ENCODE measurements at places on chromosomes 13 and 19.

- DNase-seq = no peak
Observed at GRCh38 chr19:35266520-35267352, 2.0 kb upstream of the USF2 start.

GRCh38 chr19:18419699-18420460 lies 682 bp downstream of the SSBP4 start:
- no peak for DNase-seq

- no peak for DNase-seq
Observed at GRCh38 chr13:28346154-28346553, 148.8 kb downstream of the FLT1 start.

DNA sequence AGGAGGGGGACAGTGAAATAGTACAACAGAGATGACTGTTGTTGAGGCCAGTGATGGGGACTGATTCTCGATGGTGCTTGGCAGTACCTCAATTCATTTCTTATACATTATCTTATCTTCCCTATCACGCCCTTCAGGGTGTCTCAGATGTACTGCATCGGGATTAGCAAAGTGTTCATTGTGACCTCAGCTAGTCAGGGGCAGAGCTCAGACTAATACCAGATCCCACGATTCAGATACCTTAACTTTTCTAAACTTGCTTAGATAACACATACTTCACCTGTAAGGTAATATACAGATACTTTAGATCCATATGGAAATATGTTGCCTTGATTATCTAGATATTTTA lies 720.6 kb downstream of the EFNB2 start:
- no peak for DNase-seq

GRCh38 chr19:10920288-10920655 lies 8.2 kb downstream of the YIPF2 start:
- DNase-seq = no peak

DNA sequence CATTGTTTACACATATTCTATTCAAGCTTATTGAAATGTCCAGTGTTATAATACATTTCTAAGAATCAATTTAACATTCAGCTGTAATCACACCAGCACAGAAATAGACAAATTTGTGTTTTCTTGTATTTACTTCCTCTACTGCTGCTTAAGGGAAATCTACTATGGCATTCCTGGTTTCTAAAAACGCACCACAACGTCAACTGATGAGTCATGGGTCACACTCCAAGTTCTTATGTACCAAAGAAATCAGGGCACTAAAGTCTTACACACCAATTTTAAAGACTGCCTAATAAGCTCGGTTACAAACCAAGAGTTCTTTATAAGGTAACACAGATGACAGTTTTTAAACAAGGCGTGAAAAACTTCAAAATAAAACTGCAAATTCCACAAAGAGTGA lies 13.2 kb downstream of the LNX2 start:
- no peak for DNase-seq

- no peak for DNase-seq
Observed at GRCh38 chr13:55653497-55653896, 1487.2 kb upstream of the PRR20A start.

GRCh38 chr13:21901336-21901735 lies 230.5 kb downstream of the FGF9 start:
- DNase-seq = no peak

GRCh38 chr19:49017666-49018351 lies 918 bp upstream of the LHB start:
- peak; percentile 47 for DNase-seq

DNA sequence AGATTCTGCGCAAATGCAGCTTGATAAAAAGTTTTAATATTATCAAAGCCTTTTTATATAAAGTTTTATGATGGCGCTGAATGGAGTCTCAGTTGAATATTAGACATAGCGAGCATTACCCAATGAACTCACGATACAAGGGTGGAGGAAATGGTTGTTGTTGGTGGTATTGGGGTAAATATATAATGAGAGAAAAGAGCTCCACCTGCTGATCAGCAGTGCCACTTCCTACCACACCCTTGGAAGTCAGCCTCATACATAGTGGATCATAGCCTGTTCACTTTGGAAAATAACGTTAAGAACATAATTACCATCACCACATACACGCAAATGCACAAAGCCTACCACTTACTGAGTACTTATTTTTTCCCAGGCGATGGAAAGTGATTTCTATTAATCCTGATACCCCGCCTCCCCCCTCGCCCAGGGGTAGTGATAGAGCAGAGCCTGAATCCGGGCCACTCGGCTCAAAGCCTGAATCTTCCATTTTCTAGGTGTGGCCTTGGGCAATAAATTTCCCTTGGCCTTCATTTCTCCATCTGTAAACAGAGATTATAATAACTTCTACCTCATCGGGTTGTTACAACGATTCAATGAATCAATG lies 358.3 kb downstream of the KLF5 start:
- no peak for DNase-seq

DNA sequence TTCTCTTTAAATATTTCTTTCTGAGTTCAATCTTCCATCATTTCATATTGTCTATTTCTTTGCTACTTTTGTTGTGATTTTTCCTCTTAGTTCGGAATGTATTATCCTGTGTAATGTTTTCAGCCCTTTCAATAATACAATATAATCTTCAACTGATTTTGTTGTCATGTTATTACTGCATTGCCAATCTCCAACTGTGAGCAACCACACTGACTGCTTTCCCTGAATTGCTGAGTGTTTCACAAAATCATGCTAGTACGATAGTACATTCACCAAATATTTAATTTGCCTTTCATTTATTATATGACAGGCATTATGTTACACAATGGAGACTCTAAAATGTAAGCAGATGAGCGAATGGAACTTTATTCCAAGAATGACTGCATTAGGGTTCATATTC lies 744.3 kb upstream of the ATXN8OS start:
- DNase-seq = no peak

GRCh38 chr13:98466634-98467236 lies 110.2 kb downstream of the STK24 start:
- DNase-seq = no peak

GRCh38 chr19:10132905-10133304 lies 13.2 kb upstream of the EIF3G start:
- no peak for DNase-seq

GRCh38 chr13:40476175-40476958 lies 190.1 kb downstream of the FOXO1 start:
- DNase-seq = no peak

DNA sequence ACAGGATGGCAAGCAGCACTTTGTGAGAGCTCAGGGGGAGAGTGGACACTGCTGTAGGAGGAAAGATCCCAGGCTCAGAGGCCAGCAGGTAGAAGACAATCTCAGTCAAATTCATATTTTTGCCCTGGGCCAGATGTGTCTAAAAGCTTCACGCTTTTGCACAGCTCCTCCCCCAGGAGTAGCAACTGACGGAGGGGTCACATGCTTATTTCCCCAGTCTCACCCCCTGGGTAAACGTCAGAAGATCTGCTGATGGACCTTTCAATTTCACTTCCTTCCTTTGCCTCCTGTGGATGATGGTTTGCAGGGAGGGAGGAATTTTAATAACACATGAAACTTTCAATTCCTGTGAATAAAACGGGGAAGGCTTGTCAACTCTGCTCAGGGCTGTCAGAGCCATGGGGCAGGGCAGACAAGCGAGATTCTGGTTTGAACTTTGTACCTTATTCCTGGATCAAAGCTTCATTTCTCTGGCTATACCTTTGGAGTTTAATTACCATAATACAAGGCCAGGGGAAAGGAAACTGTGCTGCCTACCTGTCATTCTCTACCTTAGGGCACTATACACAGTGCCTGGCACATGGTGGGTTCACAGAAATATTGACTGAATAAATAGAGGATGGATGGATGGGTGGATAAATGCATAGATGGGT lies 41.0 kb downstream of the POU4F1 start:
- DNase-seq = no peak

DNA sequence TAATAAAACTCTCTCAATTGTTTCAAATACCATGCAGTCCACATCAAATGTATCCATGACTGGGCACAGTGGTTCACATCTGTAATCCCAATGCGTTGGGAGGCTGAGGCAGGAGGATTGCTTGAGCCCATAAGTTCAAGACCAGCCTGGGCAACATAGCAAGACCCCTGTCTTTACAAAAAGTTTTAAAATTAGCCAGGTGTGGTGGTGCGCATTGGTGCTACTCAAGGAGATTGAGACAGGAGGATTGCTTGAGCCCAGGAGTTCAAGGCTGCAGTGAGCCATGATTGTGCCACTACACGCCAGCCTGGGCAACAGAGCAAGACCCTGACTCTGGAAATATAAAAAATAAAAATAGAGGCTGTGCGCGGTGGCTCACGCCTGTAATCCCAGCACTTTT lies 5.0 kb downstream of the CLIP3 start:
- no peak for DNase-seq

GRCh38 chr13:39226359-39226758 lies 188.1 kb downstream of the NHLRC3 start:
- DNase-seq = no peak

GRCh38 chr13:46173656-46174055 lies 8.3 kb downstream of the LCP1 start:
- DNase-seq = no peak

- no peak for DNase-seq
Observed at GRCh38 chr13:114097212-114097892, 35.1 kb downstream of the RASA3 start.

- no peak for DNase-seq
Observed at GRCh38 chr19:11405846-11406643, 13.1 kb downstream of the RGL3 start.

DNA sequence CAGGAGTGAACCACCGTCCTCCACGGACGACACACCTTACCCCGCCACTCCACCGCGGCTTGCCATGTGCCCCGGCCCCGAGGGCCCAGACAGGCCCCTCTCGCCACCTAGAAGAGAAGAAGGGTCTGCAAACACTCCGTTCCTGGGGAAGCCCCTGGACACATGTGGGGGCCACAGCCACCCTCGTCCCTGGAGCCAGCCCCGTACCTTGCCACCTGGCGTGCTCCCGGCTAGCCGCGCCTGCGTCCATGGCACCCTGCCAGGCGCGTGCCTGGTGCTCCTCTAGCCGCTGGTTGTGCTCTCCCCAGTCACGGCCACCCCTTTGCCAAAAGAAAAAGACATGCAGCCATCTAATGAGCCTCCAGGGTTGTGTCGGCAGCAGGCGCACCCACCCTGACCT lies 19.9 kb upstream of the TINCR start:
- DNase-seq = no peak

- DNase-seq = no peak
Observed at GRCh38 chr13:40215311-40215710, 451.1 kb downstream of the FOXO1 start.

GRCh38 chr13:67136157-67136556 lies 94.0 kb downstream of the PCDH9 start:
- no peak for DNase-seq

- no peak for DNase-seq
Observed at GRCh38 chr13:66681403-66681802, 548.7 kb downstream of the PCDH9 start.

GRCh38 chr13:113835461-113836270 lies 28.2 kb downstream of the GAS6 start:
- no peak for DNase-seq

DNA sequence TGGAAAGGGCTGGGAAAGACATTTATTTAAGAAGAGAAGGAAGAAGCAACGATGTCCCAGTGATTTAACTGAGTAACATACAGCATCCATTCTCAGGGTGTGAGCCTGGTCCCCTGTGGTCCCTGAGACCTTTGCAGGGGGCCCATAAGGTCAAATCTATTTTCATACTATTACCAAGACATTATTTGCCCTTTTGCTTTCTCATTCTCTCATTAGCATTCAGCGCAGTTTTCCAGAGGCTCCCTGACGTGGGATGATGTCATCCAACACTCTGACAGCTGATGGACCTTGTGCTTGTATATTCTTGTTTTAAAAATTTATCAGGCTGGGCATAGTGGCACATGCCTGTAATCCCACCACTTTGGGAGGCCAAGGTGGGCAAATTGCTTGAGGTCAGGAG lies 18.3 kb upstream of the HNRNPUL1 start:
- DNase-seq = no peak

DNA sequence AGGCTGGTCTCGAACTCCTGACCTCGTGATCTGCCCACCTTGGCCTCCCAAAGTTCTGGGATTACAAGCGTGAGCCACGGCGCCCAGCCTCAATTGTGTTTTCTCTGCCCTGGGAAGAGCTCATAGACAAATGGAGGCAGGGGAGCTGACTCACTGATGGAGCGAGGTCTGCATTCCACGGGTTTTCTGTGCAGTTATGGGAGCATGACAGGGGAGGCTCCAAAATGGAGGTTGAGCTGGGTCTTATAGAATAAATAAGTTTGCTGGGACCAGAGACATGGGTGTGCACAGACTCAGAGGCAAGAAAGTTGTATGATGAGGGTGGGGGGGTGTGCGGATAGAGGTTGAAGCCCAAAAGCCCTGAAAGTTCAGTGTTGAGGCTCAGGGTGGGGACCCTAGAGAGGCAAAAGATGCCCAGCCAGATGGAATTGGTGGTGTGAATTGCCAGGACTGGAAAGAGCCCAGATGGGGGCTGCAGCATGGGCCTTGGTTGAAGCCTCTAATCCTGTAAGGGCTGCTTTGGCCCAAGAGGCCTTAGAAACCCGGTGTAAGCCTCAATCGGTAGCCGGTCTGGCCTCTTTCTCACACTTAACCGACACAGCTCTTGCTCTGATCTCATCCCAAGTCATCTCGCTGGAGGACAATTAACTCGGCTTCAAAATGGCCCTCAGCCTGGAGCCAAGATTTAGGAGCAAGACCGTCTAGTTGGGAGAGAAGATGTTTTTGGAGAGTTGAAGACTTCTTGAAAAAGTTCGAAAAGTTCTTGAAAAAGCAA lies 1.9 kb downstream of the TPM4 start:
- no peak for DNase-seq

DNA sequence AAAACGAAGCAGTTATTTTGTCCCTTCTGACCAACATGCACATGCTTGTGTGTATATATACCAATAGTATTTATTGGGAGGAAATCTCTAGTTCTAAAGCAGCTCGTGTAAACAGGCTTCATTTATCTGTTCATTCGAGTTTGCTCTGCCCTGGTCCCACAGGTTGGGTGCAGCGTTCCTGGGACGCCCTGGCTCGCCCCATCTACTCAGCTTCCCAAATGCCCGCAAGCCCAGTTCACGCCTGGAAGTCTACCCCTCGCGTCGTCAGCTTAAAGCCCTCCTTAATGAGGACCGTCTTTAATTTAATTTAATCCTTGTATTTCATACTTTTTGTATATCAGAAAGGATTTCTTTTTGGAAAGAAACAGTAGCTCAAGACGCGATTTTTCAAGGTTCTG lies 604 bp downstream of the THSD1 start:
- no peak for DNase-seq

DNA sequence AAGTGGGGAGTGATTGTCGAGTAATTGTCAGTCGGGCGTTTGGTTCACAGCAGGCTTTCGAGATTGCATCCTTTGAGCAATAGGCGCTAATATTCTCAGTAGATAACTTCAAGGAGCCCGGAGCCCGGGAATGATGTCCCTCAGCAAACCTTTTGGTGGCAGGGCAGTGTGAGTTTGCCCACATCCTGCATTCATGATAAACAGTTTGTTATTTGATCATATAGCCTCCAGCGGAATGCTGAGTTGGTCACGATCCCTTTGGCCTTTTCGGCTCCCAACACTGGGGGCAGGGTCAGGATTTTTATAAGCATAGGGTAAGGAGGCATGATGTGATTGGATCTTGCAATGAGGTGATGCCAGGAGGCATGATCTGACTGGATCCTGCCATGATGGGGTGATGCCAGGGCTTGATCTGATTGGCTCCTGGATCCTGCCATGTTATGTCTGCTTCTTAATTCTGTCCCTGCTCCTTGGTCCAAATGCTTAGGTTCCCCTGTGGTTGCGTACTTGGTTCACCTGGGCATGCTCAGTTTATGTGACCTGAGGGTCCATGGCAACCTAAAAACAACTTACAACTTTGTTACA lies 38.2 kb upstream of the IGSF23 start:
- no peak for DNase-seq

GRCh38 chr19:18629166-18630088 lies 7.4 kb upstream of the KLHL26 start:
- no peak for DNase-seq

Data from stimulated activated CD4-positive, alpha-beta T cell treated with anti-CD3 and anti-CD28 coated beads, Interleukin-12 subunit alpha, Interleukin-12 subunit beta, amount 100 ng/mL, for 24 hours (primary cell).